ENCODE measurements at places on chromosomes 13 and 19.

DNA sequence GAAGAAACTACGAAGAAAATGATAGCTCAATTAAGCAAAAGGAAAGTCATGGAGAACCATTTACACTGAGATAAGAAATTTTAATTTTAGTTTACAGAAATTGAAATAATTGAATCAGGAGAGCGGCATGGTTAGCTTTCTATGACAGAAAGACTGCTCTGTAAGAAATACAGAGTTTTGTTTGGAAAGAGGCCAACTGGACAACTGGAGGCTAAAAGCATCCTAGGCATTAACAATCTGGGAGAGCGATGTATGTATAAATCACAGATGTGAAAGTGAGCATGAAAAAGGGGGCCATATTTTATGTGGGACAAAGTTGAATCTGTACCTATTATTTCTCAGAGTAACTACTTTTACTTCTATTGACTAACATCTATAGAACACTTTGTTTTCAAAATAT is 1608.8 kb upstream of the PCDH20 start:
- DNase-seq: no peak

DNA sequence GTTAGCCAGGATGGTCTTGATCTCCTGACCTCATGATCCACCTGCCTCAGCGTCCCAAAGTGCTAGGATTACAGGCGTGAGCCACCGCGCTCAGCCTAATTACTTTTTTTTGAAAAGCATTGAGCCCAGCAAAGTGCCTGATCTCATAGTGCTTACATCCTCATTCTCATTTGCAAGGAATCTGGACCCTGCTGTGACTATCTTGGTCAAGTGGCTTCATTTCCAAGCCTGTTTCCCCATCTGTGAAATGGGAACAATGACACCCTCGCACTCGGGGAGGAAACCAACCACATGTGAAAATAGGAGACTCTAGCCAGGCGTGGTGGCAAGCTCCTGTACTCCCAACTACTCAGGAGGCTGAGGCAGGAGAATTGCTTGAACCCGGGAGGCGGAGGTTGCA is 1.6 kb upstream of the PLEKHA4 start:
- no peak for DNase-seq

DNA sequence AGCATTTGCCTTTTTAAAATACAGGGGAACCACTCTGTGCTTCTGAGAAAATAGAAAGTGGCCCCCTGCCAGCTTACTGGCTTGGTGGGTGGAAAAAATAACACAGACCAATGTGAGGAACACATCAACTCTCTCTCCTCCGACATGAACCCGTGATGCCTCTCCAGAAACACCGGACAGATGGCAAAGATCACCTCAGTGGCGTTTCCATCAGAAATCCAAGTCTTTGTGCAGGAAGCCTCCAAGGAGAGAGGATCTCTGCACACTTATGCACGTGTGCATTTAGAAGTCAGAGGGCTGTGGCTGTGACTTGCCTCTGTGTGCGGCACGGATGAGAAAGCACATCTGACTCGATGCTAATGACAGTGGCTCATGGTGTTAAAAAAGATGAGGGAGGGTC is 112.3 kb upstream of the KLF12 start:
- no peak for DNase-seq

DNA sequence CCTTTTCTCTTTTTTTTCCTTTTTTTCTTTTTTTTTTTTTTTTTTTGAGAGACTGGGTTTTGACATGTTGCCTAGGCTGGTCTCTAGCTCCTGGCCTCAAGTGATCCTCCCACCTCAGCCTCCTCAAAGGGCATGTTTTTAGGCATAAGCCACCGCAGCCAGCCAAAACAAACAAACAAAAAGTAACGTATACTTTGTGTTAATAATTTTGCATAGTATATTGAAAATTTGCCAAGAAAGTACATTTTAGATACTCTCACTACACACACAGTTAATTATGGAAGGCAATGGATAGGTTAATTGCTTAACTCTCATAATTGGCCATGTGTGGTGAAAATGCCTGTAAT is 1.6 kb upstream of the RAB11B start:
- DNase-seq: no peak

DNA sequence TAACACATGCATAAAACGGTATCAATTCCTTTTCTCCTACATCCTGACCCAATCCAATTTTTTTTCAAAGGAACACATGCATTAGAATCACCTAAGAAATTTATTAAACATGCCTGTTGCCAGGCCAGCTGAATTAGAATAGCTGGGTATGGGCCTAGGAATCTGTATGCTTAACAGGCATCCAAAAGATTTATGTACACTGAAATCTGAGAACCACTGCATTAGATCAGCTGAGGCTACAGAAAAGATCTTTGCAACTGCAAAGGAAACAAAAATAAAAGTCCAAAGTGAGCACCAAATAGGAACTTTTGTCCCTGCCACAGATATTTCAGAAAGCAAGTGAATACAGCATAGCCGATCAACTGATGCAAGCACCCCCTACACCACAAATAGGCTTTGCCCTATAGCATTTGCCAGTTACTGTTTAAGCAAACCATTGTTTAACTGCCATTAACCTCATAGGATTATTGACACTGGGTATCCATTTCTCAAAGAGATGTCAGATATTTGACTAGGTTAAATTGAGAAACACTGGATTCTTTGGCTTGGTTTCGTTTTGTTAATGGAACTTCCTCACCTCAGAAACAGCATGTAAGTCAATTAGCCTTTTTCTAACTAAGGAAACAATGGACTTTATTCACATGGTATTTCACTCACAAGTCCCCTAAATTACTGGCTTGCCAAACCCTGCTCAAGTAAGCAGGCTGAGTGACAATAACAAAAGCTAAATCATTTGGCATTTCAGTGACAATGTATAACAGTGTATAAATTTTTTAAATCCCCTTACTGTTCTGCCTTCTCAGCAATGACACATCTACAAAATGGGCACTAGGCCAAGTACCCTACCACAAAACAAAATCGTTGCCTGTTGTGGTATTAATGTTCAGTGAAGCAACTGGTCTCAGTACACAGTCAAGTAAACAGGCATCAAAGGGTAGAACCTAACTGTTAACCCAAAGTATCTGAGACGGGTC is 67.8 kb downstream of the SUCLA2 start:
- no peak for DNase-seq

- no peak for DNase-seq
Measured at GRCh38 chr13:62625214-62625881, 1209.7 kb upstream of the PCDH20 start.

GRCh38 chr19:3270902-3271301 is 46.4 kb downstream of the CELF5 start:
- peak; percentile 21 for DNase-seq

- DNase-seq: no peak
Measured at GRCh38 chr13:56755181-56755935, 385.4 kb upstream of the PRR20A start.

- no peak for DNase-seq
Measured at GRCh38 chr19:14112051-14112808, 5.3 kb downstream of the PRKACA start.

DNA sequence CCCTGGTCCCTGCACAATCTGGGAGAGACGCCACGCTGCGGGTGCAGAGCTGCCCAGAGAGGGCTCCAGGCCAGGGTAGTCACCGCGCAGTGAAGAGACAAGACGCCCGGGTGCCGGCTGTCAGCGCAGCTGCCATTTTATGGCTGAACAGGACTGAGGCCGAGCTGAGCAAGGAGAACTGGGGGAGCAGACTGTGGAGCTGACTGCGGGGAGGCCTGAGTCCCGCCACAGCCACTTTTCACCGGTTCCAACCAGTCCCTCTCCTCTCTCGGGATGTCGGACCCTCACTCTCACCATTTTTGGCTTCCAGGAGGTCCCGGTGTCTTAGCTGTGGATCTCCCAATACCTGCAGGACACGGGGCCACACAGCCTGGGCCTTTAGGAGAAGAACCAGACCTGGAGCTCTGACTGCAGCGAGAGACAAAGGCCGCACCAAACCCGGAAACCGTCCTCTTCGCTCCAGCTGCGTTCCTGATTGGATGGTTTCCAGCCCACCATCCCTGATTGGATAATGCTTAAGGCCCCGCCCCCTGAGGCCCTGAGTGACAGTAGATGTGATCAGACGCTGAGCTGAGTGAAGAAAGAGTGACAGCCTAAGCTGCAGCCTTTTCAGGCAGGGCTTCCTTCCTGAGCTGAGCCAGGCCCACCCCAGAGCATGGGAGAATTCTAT is at the start of gene ZNF626:
Gene ZNF626, minus strand, starts transcription at position 422 of the 670 bp plus-strand sequence. Its CDS starts 125 bp downstream, at position 297.
- no peak for DNase-seq

DNA sequence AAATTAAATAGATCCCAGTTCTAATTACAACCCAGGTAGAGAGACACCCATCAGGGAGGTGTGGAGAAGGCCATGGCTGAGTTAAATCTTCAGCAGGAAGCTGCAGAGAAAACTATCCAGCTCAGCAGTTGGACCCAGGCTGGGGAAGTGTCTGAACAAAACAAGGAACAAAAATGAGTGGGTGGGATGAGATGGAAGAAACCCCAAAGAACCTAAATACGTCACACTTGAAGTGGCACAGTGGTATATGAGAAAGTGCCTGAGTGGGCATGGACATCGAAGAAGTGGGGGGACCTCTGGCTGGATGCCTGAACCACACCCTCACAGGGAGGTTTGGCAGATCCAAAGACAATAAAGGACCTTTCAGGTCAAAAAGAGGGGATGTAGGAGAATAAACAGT is 3.5 kb upstream of the EPHX3 start:
- no peak for DNase-seq

DNA sequence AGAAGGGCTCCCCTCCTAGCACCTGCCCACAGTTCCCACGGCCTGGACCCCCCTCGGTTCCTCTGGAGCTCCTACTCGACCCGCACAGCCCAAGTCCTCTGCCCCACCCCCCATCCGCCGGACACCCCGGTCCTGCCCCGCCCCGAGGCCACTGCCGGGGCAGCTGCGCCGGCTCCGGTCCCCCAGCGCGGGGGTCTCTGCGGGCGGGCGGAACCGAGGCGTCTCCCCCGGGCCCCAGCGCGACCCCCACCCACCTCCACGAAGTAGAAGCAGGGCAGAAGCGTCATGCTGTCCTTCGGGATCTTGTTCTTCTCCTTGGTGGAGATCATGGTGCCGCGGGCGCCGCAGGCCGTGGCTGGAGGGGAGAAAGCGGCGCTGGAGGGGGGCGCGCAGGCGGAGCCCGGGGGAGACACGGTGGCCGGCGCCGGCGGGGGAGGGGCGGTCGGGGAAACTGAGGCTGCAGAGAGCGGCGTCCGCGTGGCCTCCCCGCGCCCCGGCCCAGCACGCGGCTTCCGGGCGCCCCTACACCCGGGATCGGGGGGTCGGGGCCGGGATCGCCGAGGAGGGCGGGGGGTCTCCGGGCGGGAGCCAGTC is 427 bp downstream of the PLPPR3 start:
- no peak for DNase-seq

GRCh38 chr19:34732612-34733211 is 1.3 kb upstream of the ZNF181 start:
- DNase-seq: no peak
